ENCODE measurements at places on chromosomes 7 and 10. TPM values are rescaled to one million over a fixed set of nuclear protein-coding genes. Genes with fewer than 3 reads are reported as not detected.

Gene FRMPD2
- not detected for total RNA-seq

Gene RET
- total RNA-seq = 0.05 TPM

Gene FHIP2A
- total RNA-seq = 16.5 TPM

Gene ENTPD1
- total RNA-seq = 187 TPM

Gene WNT16
- total RNA-seq = 6.7 TPM

Gene NPY4R
- not detected for total RNA-seq

Gene LIPJ
- 0.07 TPM for total RNA-seq

Gene PLPP4
- not detected for total RNA-seq

Gene CCDC71L
- total RNA-seq = 33.1 TPM

Gene NRAP
- not detected for total RNA-seq

Gene RBP3
- not detected for total RNA-seq

Gene NRP1
- total RNA-seq = not detected

Gene KCNH2
- total RNA-seq = 0.12 TPM

Gene MBL2
- total RNA-seq = not detected

Gene EPO
- total RNA-seq = not detected

Gene TRIM56
- total RNA-seq = 57.5 TPM

Gene ITIH5
- not detected for total RNA-seq

Gene FAM25C
- not detected for total RNA-seq

Gene PON1
- total RNA-seq = not detected

Gene TRIM73
- 4.0 TPM for total RNA-seq

Gene YWHAG
- 70.5 TPM for total RNA-seq

Gene BZW2
- 47.2 TPM for total RNA-seq

Gene METTL27
- 0.66 TPM for total RNA-seq

Gene SPDYE5
- total RNA-seq = not detected

Gene GPR15LG
- total RNA-seq = not detected

Gene LIMK1
- total RNA-seq = 62.7 TPM

Gene LRRD1
- not detected for total RNA-seq

Gene RAB19
- total RNA-seq = 0.55 TPM

Gene GCK
- total RNA-seq = 0.13 TPM

Gene CYP3A4
- not detected for total RNA-seq

Gene FAM131B
- not detected for total RNA-seq

Gene IKZF1
- total RNA-seq = 301 TPM

Gene MBLAC1
- total RNA-seq = 1.9 TPM

Gene BMPER
- not detected for total RNA-seq

Data from activated B cell treated with CpG ODN at 0.5 μM for 24 hours (primary cell).